ENCODE measurements at places on chromosomes 7 and 10. TPM values are rescaled to one million over a fixed set of nuclear protein-coding genes. Genes with fewer than 3 reads are reported as not detected.

Gene ADRB1
- polyA plus RNA-seq, result not detected

Gene COL13A1
- 0.07 TPM for polyA plus RNA-seq

Gene PTPN20
- polyA plus RNA-seq, result not detected

Gene NRP1
- 5.3 TPM for polyA plus RNA-seq

Gene IL15RA
- polyA plus RNA-seq, result 0.85 TPM

Gene SNX10
- polyA plus RNA-seq, result 27.6 TPM

Gene ZNF316
- polyA plus RNA-seq, result 5.6 TPM

Gene BICC1
- 1.3 TPM for polyA plus RNA-seq

Gene SP8
- polyA plus RNA-seq, result not detected

Gene ACTL6B
- polyA plus RNA-seq, result not detected

- DNase-seq, result no peak
Measured at GRCh38 chr10:31999070-31999660, 57.1 kb downstream of the KIF5B start.

DNA sequence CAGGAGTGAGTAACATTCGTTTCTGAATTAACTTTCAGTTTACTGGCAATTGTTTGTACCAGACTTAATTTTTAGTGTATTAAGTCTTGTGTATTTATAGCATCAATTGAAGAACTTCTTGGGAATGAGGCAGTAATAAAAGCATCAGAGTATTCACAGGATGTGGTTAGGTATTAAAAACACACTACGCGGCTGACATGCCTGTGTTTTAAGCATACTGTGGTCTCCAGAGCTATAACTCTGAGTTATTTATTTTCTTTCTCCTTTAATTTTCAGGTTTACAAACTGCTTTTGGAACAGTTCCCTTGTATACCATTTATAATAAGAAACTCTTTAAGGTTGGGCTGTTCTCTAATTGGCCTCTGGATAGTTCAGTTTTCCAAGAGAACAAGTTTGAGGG, 626.1 kb upstream of the NRG3 start:
- no peak for DNase-seq

- DNase-seq, result no peak
Measured at GRCh38 chr7:92778972-92779371, 57.4 kb downstream of the CDK6 start.

GRCh38 chr10:115856580-115856979, 416.4 kb downstream of the GFRA1 start:
- DNase-seq, result no peak

GRCh38 chr10:104880624-104881398, 239.7 kb downstream of the SORCS3 start:
- DNase-seq, result no peak

GRCh38 chr7:41573015-41573414, 129.9 kb downstream of the INHBA start:
- DNase-seq, result no peak

GRCh38 chr7:151822541-151823181, 54.3 kb downstream of the PRKAG2 start:
- DNase-seq, result no peak

Measured in HepG2 (cell line).